ENCODE measurements at places on chromosomes 11 and 22.

- no peak for DNase-seq
These were observed 43.9 kb upstream of the DLAT start for GRCh38 chr11:111981270-111981669.

DNA sequence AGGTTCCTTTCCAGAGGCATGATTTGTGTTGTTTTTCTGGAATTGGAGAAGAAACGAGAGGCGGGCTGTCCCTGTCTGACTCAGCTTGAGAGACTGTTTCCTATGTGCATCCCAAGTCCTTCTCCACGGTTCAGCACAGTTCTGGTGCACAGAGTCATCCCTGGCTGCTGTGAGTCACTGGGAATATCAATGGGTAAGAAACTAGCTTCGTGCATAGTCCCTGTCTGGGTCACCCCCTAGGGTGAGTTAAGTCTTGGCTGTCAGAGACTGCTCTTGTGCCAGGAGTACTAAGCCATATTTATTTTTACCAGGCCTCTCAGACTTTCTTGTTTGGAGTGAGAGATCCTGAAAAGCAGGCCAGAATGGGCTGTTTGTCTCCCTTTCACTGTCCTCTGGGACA is 2.4 kb upstream of the LRP4 start:
- DNase-seq = peak; percentile 42

- DNase-seq = no peak
These were observed 40.9 kb upstream of the AMPD3 start for GRCh38 chr11:10414181-10414580.

DNA sequence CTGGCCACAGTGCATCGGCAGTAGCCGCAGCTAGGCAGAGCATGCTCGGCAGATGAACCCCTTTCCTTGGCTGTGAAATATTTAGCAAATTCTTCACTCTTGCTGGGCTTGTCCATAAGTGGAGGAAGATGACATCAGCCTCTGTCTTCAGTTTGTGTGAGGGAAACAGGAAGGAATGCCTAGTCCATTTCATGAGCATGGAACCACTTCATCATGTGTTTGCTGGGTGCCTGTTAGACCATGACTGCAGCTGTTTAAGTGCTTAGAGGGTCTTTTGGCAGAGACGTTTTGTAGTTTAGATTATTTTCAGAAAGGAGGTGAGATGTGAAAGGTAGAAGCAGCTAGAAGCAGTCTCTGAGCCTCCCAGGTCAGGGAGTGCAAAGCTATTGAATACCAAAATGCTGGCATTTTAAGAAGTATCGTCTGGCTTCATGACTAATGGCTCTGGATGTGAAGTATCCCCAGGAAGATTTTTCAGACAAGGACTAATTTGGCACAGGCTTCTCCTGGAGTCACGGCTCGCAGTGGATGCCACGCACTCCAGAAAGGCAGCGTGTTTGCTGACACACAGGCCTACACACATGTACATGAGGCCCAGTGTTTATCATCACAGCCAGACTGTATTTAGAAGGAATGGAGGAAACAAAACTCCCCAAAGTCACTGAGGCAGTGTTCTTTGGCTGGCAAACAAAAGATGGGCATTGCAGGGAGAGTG is 43.1 kb upstream of the GRAMD1B start:
- no peak for DNase-seq

DNA sequence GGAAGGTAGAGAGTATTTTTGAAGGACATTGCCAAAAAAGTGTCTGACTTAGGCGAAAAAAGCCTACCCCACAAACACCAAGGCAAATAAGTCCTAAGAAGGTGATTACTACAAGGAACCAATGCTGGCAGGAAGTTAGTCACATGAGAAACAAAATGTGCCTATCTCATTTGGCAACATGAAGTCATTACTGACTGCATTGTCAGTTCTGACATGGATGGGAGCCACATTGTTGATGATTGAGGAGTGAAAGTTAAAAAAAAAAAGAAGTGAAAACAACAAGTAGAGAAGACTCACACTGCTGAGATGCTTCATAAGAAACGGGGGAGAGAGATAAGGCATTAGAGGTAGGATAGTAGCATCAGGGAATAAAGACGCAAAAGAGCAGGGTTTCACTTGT is 141.5 kb upstream of the FAT3 start:
- DNase-seq = no peak

- DNase-seq = no peak
These were observed 214.3 kb downstream of the CTTN start for GRCh38 chr11:70612459-70613141.

DNA sequence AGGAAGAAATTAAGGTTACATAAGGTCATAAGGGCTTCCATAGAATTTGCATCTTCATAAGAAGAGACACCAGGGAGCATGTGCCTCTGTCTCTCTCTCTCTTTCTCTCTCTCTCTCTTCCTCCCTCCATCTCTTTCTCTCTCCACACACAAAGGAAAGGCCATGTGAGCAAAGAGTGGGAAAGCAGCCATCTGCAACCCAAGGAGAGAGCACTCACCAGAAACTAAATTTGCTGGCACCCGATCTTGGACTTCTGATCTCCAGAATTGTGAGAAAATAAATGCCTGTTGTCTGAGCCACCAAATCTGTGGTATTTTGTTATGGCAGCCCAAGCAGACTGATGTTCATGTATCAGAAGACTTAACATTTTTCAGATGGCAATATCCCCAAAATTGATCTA is 6.4 kb upstream of the KRTAP5-10 start:
- no peak for DNase-seq

DNA sequence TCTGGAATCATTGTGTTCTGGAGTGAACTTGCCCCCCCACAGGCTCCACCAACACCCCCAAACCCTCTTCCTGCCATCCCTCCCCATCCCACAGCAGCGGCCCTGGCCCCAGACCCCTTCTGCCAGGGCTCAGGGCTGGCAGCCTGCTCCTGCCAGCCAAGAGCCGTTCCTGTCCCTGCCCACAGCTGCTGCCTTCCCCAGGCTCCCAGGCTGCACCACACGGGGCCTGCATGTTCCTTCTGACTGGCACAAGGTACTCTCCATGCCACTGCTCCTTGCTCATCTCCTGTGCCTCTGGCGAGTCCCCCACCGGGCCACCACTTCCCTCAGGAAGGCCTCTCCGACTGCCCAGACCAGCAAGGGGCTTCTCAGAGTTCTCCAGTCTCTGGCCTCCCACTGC is 4.9 kb downstream of the GP1BB start:
- no peak for DNase-seq

GRCh38 chr11:46912526-46913150 is 5.7 kb downstream of the LRP4 start:
- DNase-seq = peak; percentile 95

GRCh38 chr11:62702246-62702645 is 5.0 kb downstream of the BSCL2 start:
- DNase-seq = no peak

- no peak for DNase-seq
These were observed 227.2 kb downstream of the BRD1 start for GRCh38 chr22:49600468-49600867.

- no peak for DNase-seq
These were observed 781 bp downstream of the SIDT2 start for GRCh38 chr11:117179048-117179999.

GRCh38 chr22:50014655-50015401 is 2.3 kb upstream of the IL17REL start:
- DNase-seq = no peak

GRCh38 chr11:93573184-93573583 is 30.0 kb upstream of the SMCO4 start:
- no peak for DNase-seq

- DNase-seq = peak; percentile 57
These were observed 87.8 kb upstream of the DRD2 start for GRCh38 chr11:113562981-113563461.

GRCh38 chr11:95100856-95101507 is 11.3 kb downstream of the ENDOD1 start:
- DNase-seq = no peak

GRCh38 chr11:42974510-42975179 is 337.2 kb upstream of the API5 start:
- peak; percentile 5 for DNase-seq

- DNase-seq = no peak
These were observed 257.1 kb upstream of the TENM4 start for GRCh38 chr11:79697905-79698304.

- peak; percentile 23 for DNase-seq
These were observed 754 bp downstream of the NUP50 start for GRCh38 chr22:45164270-45165088.

DNA sequence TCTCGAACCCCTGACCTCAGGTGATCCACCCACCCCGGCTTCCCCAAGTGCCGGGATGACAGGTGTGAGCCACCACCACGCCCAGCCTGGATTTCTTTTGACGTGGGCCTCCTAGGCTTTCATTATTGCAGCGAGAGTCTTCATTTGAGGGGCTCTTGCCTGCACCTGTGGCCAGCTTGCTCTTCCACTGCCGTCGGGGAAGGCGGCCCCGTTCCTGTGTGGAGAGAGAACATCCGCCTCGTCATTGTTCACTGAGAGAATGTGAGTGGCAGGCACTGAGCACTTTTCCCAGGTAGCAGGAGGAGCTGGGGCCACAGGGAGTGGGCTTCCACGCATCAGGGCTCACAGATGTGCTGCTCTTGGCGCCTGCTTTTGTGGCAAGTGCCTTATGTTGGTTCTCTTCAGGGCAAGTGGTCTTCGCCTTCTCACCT is 365.0 kb downstream of the TBC1D22A start:
- DNase-seq = no peak

GRCh38 chr22:31272522-31273446 is 19.5 kb downstream of the PIK3IP1 start:
- peak; percentile 88 for DNase-seq

GRCh38 chr11:125591649-125592304 is 875 bp upstream of the STT3A start:
- DNase-seq = no peak

GRCh38 chr11:26946257-26946716 is 47.6 kb upstream of the FIBIN start:
- no peak for DNase-seq

DNA sequence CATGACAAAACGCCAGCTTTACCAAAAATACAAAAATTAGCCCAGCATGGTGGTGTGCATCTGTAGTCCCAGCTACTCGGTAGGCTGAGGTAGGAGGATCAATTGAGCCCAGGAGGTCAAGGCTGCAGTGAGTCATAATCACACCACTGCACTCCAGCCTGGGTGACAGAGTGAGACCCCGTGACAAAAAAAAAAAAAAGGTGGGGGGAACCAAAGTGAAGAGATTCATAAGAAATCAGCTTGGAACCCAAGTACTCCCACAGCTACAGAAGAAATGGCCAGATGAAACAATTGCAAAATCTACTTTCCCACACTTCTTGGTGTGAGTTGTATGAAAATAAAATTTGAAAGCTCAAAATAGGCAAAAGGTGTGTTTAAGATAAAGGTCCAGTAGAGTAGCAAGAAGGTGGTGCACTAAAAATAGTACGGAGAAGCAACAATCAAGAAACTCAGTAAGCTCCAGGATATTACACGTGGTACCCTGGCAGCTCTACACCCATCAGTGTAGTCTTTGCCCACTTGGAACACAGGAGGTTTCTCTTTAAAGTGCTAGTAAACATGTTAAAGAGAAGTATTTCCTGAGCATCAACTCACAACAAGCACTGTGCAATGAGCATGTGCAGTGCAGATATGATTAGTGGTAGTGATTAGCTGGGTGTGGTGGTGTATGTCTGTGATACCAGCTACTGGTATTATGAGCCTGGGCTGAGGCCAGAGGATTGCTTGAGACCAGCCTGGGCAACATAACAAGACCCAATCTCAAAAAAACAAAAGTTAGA is 5.3 kb downstream of the HARBI1 start:
- no peak for DNase-seq

DNA sequence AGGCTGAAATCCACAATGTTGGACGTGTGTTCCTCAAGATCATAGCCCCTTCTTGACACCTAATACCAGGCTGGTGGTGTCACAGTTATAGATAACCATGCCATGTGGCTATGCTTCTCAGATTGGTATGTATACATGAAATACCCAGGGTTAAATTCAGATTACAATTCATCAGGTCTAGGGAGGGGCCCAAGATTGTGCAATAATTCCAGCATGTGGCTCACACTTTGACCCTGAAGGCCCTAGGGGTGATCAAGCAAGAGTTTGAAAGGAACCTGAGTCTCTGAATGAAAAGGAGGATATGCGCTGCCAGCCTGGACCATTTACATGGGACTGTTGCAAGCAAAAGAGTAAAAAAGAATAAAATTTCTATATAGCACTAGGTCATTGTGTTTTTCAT is 7.4 kb downstream of the OR4C6 start:
- no peak for DNase-seq

DNA sequence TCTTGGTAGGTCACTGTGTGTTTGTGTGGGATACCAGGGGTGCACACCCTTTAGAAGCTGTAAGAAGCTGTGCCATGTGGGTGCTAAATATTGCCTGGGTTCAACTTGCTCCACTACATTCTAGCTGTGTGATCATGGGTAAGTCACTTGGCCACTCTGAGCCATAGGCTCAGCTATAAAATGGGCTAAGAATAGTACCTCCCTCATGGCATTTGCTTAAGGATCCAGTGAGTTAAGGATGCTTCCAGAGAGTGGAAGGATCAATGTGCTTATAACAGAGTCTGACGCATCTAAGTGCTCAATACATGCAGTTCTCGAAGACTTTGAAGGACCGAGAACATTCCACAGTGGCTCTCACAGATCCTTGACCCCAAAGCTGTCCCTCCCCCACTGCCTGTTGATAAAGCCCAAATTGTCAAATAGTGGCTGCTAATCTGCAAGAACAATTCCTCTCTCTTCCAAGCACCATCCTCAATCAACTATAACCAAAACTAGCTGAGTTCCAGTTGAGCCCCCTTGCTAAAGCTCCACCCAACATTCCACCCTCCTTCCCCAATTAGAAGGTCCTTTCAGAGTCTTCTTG is 13.2 kb upstream of the TMPRSS6 start:
- no peak for DNase-seq

DNA sequence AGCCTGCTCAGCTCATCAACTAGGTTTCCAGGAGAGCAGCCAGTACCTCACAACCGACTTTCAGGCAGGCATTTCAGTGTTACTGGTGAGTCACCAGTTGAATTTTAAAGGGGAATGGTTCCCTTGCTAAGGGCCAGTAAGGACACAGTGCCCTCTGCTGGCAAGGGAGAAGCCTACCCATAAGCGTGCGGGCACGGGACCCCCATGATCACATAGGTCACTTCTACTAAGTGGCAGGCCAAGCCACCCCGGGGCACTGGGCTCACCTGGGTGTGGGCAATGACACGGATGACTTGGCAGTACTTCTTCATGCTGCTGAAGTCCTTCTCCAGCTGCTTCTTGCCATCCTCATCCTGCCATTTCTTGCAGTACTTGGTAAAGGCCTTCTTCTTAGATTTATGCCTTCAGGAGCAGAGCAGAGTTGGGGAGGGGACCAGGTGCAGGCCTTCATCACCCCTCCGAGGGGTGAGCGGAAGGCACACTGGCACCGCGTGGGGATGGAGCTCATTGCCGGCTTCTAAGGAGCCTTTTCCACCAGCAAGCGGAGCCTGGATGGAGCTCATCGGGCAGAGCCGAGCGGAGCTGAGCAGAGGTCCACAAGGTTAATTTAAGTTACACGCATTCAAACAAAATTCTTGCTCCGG is 2.9 kb downstream of the RPL3 start:
- DNase-seq = peak; percentile 93

All from ELF-1 (cell line).